ENCODE measurements at places on chromosomes 13 and 19.

- no peak for DNase-seq
Observed at GRCh38 chr13:24511816-24512196, 772 bp downstream of the PARP4 start.

DNA sequence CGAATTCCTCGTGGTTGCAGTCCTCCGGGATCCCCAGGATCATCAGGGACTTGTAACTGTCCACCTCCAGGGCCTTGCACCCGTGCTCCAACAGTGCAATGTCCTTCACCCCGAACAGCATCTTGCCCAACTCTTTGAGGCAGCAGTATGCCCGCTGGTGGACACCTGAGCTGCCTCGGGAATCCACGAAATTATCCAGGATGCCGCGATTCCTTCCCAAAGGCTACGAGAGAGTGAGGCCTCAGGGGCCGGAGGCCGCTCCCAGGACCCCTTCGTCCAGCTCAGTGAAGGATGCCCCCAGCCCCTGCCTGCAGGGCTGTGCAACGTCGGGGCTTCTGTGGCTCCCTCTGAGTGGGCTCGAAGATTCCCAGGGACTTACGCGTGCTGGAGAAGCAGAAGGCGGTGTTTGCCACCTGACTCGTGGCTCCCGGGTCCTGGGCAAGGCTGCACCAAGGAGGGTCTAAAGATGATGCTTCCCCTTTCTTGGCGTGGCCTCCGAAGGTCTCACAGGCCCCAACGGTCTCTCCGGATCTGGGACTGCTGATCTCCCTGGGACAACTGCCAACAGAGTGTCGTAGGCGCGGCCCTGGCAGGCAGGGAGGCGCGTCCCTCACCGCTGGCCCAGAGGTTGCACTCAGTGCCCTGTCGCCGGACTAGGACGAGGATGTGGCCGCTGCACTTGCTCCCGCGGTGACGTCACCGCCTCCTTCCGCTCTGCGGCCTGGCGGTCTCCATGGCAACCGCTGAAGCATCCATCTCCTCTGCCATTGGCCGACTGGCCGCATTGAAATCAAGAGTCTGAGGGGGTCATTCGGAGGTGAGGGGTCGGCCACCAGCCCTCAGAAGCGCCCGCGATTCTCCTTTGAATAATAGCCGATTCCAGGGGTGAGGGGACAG lies at the start of gene PNMA8C:
Gene PNMA8C, minus strand, starts transcription at position 698 of the 897 bp plus-strand sequence. Its CDS starts 577 bp downstream, at position 121.
- peak; percentile 45 for DNase-seq

- no peak for DNase-seq
Observed at GRCh38 chr19:1045247-1045603, 5.3 kb downstream of the ABCA7 start.

DNA sequence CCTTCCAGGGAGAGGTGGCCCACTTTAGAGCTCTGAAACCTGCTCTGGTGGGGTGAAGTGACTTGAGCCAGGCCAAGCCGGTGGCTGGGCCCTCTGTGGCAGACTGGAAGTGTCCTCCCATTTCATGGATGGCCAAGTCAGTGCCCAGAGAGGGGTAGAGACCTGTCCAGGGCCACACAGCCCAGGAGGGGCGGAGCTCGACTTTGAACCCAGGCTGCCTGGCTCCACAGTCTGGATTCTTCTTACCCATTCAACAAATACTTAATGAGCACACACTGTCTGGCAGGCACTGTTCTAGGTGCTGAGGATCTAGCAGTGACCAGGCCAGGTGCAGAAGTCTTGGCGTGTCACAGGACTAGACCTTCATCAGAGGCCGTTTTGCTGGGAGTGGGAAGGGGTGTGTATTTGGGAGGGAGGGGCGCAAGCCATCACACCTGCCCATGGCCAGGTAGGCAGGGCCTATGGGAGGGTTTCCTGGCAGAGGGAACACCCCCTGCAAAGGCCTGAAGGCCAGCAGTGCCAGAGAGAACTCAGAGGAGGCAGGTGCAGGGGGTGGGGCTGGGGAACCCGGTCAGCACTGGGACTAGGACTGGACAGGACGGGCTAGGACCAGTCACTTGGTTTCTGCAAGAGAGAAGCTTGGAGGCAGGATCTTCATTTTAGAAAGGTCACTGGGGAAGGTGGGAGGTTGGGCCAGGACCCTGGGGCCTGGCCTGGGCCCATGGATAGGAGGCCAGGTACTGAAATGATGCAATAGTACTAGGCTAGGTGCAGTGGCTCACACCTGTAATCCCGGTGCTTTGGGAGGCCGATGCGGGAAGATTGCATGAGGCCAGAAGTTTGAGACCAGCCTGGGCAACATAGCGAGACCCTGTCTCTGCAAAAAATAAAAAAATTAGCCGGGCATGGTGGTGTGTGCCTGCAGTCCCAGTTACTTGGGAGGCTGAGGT lies 31.8 kb downstream of the DNM2 start:
- no peak for DNase-seq

DNA sequence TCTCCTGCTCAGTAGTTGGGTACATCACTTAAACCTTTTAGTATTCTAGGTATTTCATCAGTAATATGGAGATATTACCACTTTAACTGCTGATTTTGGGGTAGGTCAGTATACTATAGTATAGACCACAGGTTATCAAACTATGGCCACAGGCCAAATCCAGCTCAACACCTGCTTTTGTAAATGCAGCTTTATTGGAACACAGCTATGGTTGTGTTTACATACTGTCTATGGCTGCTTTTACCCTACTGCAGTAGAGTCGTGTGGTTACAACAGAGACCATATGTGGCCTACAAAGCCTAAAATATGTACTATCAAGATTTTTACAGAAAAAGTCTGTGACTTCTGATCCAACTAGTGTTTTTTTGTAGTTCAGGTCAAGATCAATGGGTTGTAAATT lies 10.3 kb downstream of the COG6 start:
- no peak for DNase-seq

DNA sequence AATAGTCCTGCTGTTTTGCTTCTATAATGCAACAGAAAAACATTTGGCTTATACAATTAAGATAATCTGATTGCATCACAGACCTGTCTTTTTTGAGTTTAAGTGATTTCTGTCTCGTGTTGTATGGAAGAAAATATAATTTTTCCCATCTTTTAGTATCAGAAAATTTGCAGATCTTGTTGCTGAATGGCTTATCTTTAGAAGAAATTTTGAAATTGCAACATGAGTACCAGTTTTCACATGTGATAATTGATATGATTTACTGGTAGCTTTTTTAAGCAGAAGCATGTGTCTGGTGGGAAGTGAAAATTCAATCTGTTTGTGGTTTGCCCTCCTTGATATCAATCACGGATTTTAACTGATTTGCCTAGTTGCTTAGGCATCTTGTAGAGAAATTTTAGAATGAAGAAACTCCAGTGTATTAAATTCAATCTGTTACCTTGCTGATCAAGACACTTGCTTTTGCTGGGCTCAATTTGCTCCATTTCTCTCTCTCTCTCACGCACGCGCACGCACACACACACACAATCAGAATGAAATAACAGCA lies 89.8 kb upstream of the MYCBP2 start:
- no peak for DNase-seq

- DNase-seq: no peak
Observed at GRCh38 chr19:43776286-43776685, 4.5 kb downstream of the KCNN4 start.

DNA sequence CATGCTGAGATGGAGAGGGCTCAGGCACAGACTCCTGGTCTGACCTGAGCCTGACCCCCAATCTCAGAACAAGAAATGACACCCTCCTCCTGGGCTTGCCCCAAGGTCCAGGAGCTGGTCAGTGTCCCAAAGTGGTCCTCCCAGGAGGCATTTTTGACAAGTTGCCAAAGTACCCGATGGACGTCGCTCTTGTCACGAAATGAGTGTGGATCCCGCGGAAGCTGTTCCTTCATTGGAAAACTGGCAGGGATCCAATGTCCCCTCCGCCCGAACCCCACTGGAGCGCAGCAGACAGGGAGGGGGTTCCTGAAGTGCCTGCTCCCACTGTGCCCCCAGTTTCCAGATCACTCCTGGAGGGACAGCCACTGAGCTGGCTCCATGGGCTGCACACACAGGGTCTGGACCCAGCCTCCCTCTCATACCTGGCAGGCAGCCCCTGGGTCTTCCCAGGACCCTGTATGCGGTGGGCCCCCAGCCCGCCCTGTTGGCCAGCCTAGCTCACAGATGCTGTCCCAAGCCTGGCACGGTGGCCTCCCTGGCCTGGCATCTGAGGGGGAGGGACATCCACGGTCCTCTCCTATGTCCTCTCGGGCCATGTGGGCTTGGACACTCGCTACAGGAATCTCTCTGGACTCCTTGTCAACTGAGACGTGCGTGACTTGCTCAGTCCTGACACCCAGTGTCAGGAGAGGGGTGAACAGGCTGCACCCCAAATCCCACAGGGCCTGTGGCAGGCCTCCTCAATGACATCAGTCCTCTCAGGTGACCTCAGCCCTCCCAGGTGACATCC lies 12.8 kb upstream of the ZNF14 start:
- DNase-seq: no peak

DNA sequence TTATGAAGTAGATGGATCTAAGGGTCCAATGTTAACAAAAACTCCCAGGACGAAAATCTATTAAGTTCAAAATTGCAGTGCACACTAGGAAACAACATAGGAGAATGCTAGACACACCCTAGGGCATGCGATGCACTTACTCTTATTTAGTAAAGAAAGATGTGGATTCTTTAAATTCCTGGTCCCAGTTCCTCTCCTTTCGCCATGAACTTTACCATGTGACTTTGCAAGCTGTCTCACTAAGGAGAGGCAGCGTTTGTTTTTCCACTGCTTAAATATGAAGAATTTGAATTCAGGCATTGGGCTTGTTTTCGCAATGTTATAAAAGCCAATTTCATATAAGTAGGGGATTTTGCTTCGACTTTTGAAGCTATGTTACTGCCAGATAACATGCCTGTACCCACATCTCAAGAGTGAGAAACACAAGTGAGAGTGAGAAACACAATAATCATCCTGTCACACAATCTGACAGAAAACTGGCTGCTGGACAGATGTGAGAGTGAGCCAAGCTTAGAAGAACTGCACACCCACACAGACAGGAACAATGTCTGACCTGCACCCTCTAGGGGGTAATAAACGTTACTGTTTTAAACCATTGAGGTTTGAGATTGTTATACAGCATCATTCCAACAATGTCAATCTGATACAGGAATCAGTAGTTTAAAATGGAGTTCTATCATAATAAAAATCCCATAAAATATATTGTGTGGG lies 1308.4 kb downstream of the SLITRK5 start:
- DNase-seq: peak; percentile 34

- DNase-seq: no peak
Observed at GRCh38 chr19:56085571-56086275, 35.4 kb downstream of the ZNF787 start.

DNA sequence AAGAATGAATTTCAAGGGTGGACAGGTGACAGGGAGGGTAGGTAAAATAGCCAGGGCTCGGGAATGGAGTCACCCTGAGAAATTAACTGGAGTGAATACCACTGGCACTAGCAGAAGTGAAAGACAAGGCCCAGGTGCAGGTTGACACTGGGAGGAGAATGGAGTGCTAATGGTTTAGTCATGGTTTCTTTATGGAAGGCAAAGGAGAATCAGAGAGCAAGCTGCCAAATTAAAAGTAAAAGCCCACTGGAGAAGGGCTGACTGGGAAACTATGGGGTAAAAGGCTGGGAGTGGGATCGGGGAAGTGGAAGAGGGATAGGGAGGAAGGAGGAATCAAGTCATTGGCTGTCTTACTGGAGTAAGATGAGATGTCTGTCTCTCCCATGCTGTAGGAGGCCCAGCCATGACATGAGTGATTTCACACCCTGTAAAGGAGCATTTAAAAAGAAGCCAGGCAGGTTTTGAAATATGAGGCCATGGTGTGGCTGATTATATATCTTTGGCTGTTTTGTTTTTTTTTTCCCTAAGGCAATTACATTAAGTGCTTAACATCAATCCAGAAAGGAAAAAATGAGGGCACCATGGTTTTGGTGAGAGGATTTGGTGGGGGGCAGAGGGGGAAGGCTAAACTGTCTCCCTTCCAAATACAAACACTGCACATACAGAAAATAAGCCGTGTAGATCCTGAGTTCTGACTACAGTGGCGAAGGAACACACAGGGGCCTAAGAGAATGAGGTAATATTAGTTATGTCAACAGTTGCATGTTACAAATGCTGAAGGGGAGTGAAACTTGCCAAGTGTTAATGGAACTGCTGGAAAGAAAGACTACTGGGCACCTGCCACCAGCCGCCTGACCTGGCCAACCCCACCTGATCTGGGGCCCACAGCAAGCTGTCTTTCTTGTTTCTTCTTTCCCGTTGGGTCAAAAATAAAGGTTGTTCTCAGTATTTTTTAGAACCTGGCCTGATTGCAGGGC lies 183.5 kb upstream of the TSC22D1 start:
- DNase-seq: no peak

GRCh38 chr19:15296353-15296752 lies 36.0 kb downstream of the BRD4 start:
- no peak for DNase-seq

DNA sequence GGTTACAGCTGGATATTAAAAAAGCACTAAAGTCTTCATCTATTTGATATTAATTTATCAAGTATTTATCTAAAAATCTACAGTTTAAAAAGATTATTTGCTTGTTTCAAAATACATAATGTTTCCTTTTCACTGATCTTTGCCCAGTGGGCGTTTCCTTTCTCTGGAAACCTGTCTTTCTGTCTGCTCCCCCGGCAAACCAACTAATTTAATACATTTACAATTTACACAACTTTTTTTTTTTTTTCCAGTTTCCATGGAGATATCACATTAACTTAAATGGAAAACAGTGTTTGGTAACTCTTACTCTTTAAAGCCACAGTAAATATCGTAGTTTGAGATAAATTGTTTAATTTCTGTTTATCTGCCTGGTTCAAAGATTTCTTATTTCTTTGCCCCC lies 5.3 kb downstream of the GPC6 start:
- no peak for DNase-seq

DNA sequence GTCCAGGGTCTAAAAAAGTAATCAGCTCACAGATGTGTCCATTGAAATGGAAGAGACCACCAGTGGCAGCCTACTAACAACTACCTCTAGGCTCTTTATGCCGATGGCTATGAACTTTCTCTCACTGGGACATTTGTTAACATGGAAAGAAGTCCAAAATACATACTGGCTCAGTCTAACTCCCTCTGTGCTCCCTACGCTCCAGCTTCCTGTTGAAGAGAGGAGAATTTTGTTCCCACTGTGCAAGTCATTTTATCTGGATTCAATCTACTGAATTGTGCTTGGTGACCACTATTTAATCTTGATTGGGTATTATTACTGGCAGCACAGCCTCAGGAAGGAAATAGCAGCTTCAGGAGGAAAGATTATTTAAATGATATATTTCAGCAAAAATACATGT lies 128.8 kb upstream of the ARGLU1 start:
- no peak for DNase-seq

DNA sequence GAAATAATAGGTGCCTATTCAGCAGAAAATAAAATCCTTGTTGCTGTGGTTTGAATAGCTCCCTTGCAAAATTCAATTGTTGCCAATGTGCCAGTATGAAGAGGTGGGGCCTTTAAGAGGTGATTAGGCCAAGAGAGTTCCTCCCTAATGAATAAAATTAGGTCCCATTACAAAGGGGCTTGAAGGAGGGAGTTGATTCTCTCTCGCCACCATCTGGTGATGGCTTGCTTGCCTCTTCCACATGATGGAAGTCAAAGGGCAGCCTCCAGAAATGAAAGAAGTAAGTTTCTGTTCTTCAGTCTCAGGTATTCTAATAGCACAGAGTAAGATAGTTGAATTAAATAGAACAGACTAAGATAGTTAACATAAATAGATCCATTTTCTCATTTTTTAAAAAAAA lies 3.0 kb upstream of the EEF1AKMT1 start:
- DNase-seq: no peak

GRCh38 chr19:19138109-19138981 lies at the start of gene TMEM161A:
Gene TMEM161A, minus strand, starts transcription at chr19:19138478. Its CDS starts 50 bp downstream, at chr19:19138428.
- peak; percentile 99 for DNase-seq

- DNase-seq: no peak
Observed at GRCh38 chr13:71606818-71607217, 260.2 kb downstream of the DACH1 start.

- no peak for DNase-seq
Observed at GRCh38 chr13:72638059-72638815, 89.2 kb downstream of the MZT1 start.
